ENCODE measurements at places on chromosomes 4 and X.

GRCh38 chr4:26372525-26373172 is 51.8 kb downstream of the RBPJ start:
- DNase-seq: peak; percentile 54

DNA sequence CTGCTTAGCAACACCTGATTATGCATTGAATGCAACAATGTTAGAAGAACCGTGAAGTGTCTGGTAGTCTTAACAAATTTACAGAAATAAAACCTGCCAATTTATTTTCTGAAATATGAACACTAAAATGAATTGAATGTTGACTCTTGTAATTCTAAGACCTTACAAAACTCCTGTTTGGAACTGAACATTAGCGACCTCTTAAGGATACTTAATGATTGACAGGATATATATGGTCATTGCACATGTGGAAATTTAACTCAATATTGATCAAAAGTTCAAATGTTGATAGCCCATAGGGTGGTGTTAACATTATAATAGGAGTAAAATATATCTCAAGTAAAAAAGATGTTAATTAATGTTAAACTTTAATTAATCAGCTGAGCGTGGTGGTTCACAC is 79.1 kb downstream of the TECRL start:
- no peak for DNase-seq

- DNase-seq: no peak
Measured at GRCh38 chr4:113077575-113077974, 28.1 kb downstream of the ANK2 start.

DNA sequence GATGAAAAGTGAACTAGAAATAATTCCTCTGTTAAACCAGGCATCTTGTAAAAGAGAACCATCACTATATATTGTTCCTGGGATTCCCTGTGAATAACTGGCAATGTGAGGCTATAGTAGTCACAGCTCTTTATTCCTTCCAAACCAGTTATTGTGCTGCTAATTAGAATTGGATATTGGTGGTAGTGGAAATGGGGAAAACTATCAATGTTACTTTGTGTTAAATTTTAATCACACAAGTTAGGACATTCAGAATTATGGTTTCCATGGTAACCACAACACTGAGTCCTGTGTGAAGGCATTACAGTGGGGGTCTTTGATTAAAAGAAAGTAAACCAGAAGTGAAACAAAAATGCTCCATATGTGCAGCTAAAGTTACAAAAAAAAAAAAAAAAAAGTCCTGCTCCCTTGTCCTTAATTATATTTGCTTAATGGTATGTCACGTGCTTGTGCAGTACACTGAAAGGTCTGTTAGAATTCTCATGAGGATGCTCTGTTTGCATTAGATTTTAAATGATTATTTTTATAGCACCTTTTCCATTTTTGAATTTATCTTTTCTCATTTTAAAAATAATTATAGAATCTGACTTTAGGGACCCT is 200.4 kb downstream of the ADGRL3 start:
- DNase-seq: no peak

DNA sequence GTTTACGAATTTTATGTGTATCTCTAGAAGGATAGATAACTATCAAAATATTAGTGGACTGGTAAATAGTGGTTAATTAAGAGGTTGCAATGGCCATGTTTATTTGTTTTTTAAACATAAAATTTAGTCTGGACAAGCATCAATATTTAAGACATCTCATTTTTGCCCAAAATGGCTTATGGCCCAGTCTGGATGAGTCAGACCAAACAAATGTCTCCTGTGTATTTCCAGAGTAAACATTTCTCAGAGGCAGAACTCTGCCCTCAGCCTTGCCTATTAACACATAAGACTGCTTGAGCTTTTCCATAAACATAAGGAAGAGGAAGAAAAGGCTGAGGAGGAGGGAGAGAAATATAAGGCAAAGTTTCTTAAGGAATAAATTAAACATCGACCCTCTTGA is 277.1 kb upstream of the DIAPH2 start:
- peak; percentile 69 for DNase-seq

DNA sequence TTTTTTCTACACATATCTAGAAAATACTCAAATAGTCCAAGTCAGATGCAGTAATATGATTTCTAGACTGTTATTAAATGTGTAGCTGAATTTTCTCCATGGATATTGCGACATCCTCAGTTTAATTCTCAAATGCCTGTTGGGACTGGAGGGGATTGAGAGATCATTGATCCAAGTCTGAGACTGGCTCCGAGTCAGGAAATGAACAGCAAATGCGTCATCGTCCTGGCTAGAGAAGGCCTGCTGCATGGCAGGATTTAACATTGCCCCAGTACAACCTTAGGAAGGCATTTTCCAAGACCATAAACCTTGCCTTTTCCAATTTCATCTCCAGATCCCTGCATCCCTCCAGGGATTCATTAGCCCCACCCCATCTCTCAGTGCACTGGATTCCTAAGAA is 56.6 kb upstream of the SLC6A14 start:
- DNase-seq: peak; percentile 61

GRCh38 chrX:49171752-49172279 is at the start of gene PLP2:
TSS of gene PLP2 (plus strand) at chrX:49171898. CDS start at chrX:49172001, 103 bp downstream.
- peak; percentile 43 for DNase-seq

DNA sequence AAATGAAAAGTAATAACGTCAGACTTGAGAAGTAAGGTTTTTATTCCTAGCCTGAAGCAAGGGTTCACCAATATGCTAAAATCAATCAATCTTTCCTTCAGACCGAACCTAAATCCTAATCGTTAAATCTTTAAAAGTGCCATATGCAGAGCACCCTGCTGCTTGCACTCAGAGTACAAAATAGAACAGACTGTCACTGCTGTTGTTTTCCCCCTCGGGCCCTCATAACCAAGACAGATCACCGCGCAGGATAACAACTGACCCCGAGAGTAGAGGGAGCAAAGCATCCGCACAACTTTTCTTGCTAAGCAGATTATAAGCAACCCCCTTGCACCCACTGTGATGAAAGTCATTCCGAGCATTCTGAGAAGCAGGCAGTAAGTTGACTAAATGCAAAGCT is 550.9 kb upstream of the NDST4 start:
- no peak for DNase-seq

DNA sequence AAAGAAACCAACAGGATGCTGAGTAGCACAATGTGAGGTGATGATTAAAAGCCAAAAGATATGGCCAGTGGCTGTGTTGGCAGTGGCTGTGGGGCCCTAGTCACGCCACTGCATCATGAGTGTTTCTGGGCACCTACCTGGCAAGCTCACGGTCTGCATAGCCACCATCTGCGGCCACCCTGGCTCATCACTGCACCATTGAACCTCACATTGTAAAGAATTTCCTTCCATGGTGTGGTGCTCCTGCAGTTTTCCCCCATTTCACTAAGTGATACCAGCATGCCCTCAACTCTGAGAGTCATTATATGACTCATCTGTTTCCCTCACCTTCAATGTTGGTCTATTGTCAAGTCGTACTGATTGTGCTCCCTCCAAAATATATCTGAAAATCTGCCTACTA is 45.5 kb upstream of the CLNK start:
- DNase-seq: no peak

DNA sequence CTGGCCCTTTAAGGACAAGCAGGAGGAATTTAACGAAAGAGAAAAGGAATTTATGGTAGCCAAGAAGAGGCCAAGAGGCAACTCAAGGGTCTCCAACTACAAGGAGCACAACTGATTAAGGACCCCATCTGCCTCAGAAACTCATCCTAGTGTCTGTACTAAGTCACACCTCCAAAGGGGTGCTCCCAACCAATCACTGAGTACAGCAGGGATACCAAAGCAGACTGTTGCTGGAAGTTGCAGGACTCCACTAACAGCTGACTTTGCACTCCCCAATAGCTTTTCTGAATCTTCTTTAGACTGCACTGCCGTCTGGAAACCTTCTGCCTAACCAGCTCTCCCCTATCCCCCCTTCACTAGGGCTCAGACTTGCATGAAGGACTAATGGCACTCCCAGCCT is 50.6 kb downstream of the ATP11C start:
- peak; percentile 29 for DNase-seq

- DNase-seq: no peak
Measured at GRCh38 chr4:8657381-8658088, 65.0 kb downstream of the CPZ start.

- no peak for DNase-seq
Measured at GRCh38 chrX:308821-309520, 9.6 kb downstream of the GTPBP6 start.

- DNase-seq: no peak
Measured at GRCh38 chr4:187732524-187732923, 263.0 kb upstream of the ZFP42 start.

GRCh38 chr4:159070742-159071141 is 32.1 kb upstream of the RAPGEF2 start:
- DNase-seq: peak; percentile 78

GRCh38 chrX:70921709-70922352 is 9.1 kb downstream of the SLC7A3 start:
- DNase-seq: no peak

DNA sequence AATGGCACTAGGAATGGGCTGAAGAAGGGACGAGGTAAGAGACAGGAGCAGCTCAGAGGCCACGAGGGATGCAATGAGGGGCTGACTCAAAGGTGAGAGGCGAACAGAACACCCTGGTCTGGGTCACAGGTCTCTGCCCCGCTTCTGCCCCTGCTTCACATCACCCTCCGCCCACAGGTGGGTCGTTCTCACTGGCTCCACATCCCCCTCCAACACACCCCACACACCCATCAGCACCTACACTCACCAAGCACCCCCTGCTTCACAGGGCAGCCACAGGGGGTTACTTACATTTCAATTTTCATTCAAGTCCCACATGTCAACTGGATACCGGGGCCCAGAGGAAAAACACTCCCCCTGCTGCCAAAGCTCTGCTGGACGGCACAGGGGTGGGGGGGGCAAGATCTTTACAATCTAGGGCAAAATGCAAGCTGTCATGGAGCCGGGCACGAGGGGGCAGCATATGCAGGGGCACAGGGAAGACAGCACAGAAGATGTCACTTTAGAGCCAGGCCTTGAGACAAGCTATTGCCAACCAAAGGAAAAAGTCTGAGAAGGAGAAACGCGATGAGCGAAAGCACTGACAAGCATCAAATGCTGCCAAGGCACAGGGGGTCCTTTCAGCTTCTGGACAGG is 94.0 kb downstream of the AFAP1 start:
- no peak for DNase-seq

All from AG10803 (cell line).